Activated naive CD8-positive, alpha-beta T cell treated with anti-CD3 and anti-CD28 coated beads, Interleukin-2, amount 50 U/mL, for 16 hours (primary cell): ENCODE measurements at places on chromosomes 4 and X.

DNA sequence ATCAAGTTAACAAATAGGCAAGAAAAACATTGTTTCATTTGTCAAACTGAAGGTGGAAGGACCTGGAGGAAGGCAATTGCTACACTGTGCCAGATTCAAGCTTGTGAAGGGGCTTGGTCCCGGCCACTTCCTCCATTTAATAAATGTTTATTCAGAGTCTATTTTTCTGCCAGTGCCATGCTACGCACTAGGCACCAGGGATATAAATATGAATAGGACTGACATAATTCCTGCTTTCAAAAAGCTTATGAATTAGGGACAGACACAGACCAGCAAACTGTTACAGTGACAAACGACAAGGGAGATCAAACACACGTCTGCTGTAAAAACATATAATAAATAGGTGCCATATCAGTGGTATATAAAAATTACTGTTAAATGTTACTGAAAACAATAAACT, 571 bp downstream of the TLR6 start:
- no peak for DNase-seq

- DNase-seq = no peak
Measured at GRCh38 chr4:41380511-41381157, 123.9 kb downstream of the UCHL1 start.

DNA sequence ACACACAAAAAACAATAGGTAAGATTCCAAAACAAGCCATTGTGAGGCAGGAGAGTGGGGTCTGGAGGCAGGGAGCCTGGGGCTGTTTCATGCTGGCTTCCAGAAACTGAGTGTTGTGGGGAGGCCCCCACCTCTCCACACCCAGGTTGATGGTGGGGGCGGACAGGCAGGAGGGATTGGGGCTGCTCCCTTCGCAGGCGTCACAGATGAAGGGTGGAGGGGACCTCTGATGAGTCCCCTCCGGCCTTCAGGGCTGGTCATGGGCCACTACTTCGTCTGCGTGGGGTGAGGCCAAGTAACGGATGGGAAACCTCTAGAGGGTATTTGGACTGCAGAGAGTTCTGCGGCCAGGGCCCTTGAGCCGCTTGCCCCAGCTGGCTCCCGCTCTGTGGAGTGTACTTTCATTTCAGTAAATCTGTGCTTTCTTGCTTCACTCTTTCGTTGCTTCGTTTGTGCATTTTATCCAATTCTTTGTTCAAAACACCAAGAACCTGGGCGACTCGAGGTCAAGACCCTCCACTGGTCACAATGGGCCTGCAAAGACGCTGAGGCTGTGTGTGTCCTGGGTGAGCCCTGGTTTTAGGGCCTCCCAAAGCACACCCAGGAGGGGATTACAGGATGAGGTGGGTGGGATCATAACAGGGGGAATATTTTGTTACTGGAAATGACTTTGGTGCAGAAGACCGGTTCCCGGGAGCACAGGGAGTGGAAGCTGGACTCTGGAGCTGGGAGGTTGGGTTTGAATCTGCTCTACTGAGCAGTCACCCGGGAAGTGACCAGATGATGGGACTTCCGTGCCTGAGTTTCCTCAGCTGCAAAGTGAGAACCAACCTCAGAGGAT, 83.7 kb upstream of the ADRA2C start:
- no peak for DNase-seq

DNA sequence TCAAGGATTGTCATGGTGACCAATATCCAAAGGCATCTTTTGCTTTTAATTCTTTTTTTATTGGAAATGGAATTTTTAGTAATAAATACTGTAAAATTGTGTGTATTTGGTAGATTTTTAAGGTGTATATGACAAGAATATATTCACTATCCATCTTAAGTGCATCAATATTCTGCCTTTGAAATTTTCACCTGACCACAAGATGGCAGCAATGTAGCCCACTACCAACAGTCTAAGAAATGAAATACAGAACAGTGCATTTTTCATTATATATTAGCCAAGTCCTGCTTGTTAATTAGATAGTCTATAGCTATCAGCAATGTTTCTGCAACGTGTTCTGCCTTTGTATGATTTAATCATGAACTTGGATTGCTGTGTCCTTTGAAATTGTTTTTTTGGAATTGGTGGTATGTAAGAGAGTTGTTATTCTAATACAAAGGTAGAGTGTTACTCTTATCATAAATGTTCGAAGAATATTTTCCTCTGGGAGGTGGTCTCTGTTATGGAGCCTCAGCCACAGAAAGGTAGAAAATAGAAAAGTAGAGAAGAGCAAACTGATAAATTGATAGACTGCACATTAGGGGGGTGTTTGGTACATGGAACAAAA, 38.2 kb downstream of the HPGDS start:
- no peak for DNase-seq

- DNase-seq = no peak
Measured at GRCh38 chr4:3285558-3286334, 7.1 kb upstream of the RGS12 start.

DNA sequence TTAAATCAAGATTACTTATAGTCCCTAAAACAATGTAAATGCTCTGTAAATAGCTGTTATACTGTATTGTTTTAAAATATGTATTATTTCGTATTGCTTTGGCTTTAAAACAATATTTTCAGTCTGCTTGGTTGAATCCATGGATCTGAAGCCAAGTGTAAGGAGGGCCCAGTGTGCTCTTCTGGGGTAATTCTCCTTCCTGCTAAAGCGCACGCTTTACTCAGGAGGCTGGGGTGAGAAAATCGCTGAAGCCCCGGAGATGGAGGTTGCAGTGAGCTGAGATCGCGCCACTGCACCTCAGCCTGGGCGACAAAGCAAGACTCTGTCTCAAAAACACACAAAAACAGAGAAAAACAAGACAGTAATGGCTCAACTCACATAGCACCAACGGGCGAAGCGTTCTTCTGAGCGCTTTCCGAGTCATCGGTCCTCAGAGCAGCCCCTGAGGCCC, 391 bp upstream of the IDUA start:
- no peak for DNase-seq

DNA sequence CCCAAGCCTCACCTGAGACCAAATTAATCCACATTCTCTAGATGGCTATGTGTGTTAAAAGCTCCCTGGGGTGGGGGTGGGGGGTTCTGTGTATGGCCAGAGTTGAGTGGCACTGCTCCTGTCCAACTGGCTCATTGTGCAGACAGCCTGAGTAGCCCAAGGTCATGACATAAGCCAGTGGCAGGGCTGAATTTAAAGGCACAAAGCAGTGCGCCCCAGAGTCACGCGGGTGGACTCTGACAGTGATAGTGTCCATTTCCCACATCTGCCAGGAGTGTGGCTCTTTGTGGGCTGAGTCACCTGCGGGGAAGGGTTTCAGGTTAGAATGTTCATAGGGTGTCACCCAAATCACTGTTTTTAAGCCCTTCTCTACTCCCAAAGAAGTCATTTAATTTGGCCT, 45.4 kb downstream of the SCD5 start:
- no peak for DNase-seq

DNA sequence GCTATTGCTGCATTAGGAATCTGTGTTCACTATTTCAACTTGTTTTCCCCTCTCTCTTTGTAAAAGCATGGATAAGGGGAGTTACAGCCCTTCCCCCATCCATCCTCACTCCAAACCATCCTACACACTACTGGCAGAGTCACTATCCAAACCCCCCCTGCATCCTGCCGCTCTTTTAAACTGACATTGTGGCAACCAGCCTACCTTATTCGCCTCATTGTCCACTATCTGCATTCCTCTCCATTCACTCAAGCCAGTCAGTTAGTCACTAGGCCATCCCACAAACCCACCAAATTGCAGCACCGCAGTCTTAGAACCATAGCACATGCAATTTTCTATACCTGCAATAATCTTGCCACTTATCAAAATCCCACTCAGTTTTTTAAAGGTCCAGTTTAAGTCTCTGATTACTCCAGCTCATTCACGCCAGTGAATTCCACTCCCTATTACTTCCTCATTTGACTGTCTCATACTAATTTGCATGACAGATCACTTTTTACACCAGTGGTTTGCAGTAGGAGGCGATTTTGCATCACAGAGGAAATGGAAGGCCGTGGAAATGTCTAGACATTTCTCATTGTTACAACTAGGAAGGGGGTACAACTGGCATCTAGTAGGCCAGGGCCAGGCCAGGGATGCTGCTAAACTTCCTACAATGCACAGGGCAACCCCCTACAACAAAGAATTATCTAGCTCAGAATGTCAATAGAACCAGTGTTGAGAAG, 181.8 kb downstream of the HS6ST2 start:
- no peak for DNase-seq

DNA sequence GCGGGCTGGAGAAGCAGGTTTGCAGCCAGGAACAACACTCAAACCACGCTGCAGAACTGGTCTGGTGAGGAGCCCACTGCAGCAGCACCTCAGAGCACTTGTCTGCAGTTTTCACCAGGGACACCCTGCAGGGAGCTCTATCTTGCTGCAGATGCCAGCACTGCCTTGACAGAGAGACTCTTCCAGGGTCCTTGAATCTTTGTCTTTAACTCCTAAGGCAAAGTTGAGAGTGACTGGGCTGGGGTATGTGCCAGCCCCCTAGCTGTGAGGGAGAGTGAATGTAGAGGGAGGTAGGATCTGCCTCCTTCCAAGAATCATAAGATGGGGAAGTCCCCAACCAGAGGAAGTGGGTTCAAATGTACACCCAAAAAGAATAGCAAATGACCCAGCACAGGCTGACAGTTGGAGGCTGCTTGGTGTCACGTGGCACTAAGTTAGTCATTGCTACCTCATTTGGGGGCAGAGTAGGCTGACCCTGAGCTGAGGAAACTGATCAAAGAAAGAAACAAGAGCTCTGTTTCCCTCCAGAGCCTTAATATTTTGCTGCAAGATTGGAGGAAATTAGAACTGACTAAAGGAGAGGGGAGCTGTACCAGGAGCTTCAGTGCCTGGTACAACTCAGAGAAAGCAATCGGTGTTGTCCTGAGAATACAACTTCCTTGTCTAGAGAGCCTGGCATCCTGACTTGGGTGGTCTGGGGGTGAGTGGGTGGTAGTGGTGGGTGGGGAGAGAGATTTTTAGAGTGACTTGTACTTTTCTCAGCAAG, 28.2 kb upstream of the HUWE1 start:
- peak; percentile 7 for DNase-seq

DNA sequence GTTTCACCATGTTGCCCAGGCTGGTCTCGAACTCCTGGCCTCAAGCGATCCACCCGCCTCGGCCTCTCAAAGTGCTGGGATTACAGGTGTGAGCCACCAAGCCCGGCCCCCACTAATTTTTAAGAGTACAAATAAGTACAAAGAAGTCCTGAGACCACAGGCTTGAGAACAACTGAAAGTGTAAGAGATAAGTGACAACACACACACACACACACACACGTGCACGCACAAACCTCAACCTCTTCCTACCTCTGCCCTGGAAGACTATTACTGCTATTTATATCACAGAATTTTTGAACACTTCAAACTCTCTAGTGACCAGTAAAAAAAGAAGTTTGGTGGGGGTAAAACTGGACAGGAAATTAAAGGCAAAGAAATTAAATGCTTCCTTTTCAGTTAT, 7.5 kb downstream of the KLHL15 start:
- DNase-seq = no peak

- DNase-seq = no peak
Measured at GRCh38 chr4:40377512-40378365, 42.6 kb downstream of the CHRNA9 start.

- no peak for DNase-seq
Measured at GRCh38 chrX:110432906-110433215, 74.2 kb downstream of the RTL9 start.
